Vagina (tissue), 2 donors: ENCODE measurements at places on chromosomes 12 and 14.

DNA sequence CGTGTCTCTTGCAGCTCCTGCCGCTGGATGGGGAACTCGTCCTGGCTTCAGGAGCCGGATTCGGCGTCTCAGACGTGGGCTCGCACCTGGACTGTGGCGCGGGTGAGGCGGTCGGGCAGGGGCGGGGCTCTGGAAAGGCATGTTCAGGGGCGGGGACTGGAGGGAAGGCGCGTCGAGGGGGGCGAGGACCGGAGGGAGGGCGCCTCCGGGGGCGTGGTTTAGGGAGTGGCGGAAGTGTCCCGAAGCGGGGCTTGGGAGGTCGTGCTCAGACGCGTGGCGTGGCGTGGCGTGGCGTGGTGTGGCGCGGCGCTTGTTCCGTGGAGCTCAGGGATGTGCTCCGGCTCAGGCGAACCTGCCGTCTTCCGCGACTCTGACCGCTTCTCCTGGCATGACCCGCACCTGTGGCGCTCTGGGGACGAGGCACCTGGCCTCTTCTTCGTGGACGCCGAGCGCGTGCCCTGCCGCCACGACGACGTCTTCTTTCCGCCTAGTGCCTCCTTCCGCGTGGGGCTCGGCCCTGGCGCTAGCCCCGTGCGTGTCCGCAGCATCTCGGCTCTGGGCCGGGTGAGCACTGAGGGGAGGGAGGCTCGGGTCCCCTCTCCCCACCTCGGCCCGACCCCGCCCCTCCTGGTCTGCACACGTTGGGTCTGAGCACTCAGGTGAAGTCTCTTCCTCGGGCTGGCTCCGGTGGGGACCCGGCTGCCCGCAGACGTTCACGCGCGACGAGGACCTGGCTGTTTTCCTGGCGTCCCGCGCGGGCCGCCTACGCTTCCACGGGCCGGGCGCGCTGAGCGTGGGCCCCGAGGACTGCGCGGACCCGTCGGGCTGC is 6.2 kb downstream of the AMN start:
- no peak for DNase-seq

GRCh38 chr12:113170926-113171325 is 14.4 kb downstream of the DDX54 start:
- no peak for DNase-seq

DNA sequence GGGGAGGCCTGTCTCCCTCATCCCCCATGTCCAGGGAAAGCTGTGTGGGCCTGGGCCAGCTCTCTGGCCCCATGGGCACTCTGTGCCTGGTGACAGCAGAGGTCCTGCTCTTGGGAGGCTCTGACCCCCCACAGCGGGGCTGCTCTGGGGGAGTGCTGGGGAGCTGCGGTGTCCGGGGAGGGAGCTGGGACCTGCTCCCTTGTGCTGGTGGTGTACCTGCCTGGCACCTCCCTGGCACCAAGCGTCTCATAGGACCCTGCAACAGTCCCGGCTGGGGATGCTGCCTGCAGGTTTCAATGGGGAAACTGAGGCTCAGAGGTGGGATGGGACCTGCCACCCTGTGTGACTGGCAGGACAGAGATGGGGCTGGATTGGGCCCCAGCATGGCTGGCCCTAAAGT is 111.3 kb downstream of the KIF26A start:
- DNase-seq: no peak

- DNase-seq: no peak
Measured at GRCh38 chr12:68250454-68250853, 3.0 kb downstream of the IL22 start.

GRCh38 chr12:76720068-76720467 is 43.8 kb upstream of the ZDHHC17 start:
- no peak for DNase-seq

DNA sequence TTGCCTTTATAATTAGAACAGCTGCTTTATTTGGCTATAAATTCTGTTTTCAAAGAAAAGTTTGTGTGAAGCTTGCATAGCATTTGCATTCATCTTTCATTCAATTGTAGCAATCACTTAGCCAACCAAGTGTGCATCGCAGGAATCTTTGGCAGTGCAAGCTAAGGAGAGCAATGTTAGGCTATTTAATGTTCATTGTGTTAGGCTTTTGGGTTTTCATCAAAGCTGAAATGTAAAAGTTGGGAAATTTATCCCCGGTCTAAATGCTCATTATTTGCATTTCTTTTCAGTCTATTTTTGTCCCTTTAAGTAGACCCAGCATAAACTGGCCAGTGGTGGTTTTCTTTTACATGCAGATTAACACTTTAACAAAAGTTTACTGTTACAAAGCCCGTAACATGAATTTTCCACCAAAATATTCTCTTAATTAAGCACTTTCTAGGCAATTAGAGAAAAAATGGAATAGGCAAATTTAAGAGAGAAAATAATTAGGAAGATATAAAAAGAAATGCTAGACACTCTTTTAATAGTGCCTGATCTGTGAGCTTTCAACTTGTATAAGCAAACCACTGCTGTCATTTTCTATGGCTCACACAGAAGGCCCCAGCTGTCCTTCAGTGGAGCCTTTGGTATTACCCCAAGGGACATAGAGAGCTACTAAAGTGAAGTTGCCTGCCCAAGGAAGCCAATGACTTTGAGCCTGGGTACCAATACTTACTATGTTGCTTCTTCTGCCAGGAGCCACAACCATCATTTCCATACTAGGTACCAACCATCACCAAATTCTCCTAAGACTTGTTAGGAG is 898.9 kb upstream of the SEL1L start:
- DNase-seq: no peak
